ENCODE measurements at places on chromosomes 5 and 9. TPM values are rescaled to one million over a fixed set of nuclear protein-coding genes. Genes with fewer than 3 reads are reported as not detected.

The RANBP3L gene
- total RNA-seq: not detected

The TRIM36 gene
- total RNA-seq: 0.14 TPM

The NR5A1 gene
- total RNA-seq: not detected

The DDX46 gene
- 14.9 TPM for total RNA-seq

The PCDHGB4 gene
- 27.5 TPM for total RNA-seq

The ADGRD2 gene
- total RNA-seq: not detected

The FOXI1 gene
- total RNA-seq: not detected

The TRIP13 gene
- total RNA-seq: 3.4 TPM

The CARTPT gene
- total RNA-seq: not detected

The GCNT4 gene
- 4.3 TPM for total RNA-seq

The SLC2A6 gene
- total RNA-seq: 12.9 TPM

The DCTN3 gene
- 113 TPM for total RNA-seq

The RNF183 gene
- total RNA-seq: not detected

The IGIP gene
- total RNA-seq: 11.0 TPM

The CXCL14 gene
- 0.37 TPM for total RNA-seq

The BSPRY gene
- total RNA-seq: not detected

The IFNK gene
- not detected for total RNA-seq

The GABRB2 gene
- total RNA-seq: under 0.01 TPM

The BNC2 gene
- total RNA-seq: 27.5 TPM

The UGT3A2 gene
- not detected for total RNA-seq

The TMC1 gene
- total RNA-seq: 0.43 TPM

The PCDHAC1 gene
- total RNA-seq: 0.18 TPM

The PTPRD gene
- total RNA-seq: 6.9 TPM

The CENPP gene
- total RNA-seq: 2.4 TPM

The ADCY2 gene
- total RNA-seq: 0.65 TPM

The PCDHB8 gene
- total RNA-seq: 0.09 TPM

The CCNJL gene
- total RNA-seq: 0.18 TPM

The SLC36A2 gene
- total RNA-seq: not detected

The PCDHA9 gene
- total RNA-seq: 0.18 TPM

The C9orf153 gene
- total RNA-seq: 0.18 TPM

The MEGF10 gene
- total RNA-seq: 0.14 TPM

The SLC4A9 gene
- not detected for total RNA-seq

The HAND1 gene
- not detected for total RNA-seq

The MYMK gene
- not detected for total RNA-seq

The SCGB3A1 gene
- total RNA-seq: not detected

The INSYN2B gene
- 3.1 TPM for total RNA-seq

The CRHBP gene
- 2.1 TPM for total RNA-seq

The TAF11L5 gene
- not detected for total RNA-seq

The COL15A1 gene
- total RNA-seq: 164 TPM

The TAF11L3 gene
- not detected for total RNA-seq

The LHX3 gene
- total RNA-seq: not detected

The NR2F1-AS1 gene
- 45.1 TPM for total RNA-seq

The FKTN gene
- total RNA-seq: 17.8 TPM

The SPINK4 gene
- total RNA-seq: 0.74 TPM

The CDC26 gene
- total RNA-seq: 43.1 TPM

The CAVIN4 gene
- 1.1 TPM for total RNA-seq

The SUSD3 gene
- total RNA-seq: 1.1 TPM

The SLC36A3 gene
- not detected for total RNA-seq

The SPARC gene
- total RNA-seq: 3,185 TPM

The GRM6 gene
- total RNA-seq: not detected

The TXN gene
- 408 TPM for total RNA-seq

The GALT gene
- total RNA-seq: 24.3 TPM

The SHROOM1 gene
- total RNA-seq: 2.6 TPM

The GPR150 gene
- total RNA-seq: 0.28 TPM

The AJM1 gene
- total RNA-seq: 1.4 TPM

The SLC34A3 gene
- not detected for total RNA-seq

The TCF7 gene
- 0.28 TPM for total RNA-seq

The CDC37L1 gene
- total RNA-seq: 19.2 TPM

The NR4A3 gene
- total RNA-seq: 1.00 TPM
